ENCODE measurements at places on chromosomes 6 and 20. TPM values are rescaled to one million over a fixed set of nuclear protein-coding genes. Genes with fewer than 3 reads are reported as not detected.

GRCh38 chr6:894274-894673, 201.3 kb upstream of the EXOC2 start:
- DNase-seq = peak; percentile 17

- DNase-seq = no peak
Observed at GRCh38 chr6:104540743-104541142, 319.0 kb downstream of the HACE1 start.

DNA sequence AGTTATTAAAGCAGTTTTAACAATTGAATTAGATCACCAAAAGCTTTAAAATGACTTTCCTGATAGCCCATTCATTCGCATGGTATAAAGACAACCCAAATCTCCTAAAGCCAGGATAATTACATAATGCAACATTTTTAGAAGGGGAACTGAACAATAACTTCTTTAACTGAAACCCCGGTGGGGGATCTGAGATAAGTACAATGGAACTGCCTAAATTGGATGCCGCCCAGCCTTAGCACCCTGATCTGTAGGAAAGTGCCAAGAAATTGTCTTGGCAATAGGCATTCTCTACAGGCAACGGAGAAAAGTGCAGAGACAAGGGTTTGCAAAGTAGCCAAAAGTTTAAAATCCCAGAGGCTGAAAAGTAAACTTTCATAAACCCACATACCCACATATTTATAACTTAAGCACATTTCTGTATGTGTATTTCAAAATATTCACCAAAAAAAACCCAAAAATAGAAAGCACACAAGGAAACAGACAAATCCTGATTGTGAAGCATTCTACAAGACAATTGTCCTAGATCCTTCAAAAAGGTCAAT, 98.8 kb upstream of the BEND6 start:
- no peak for DNase-seq

- no peak for DNase-seq
Observed at GRCh38 chr6:39855356-39855995, 63.3 kb downstream of the DAAM2 start.

GRCh38 chr20:3812975-3813847, 7.1 kb upstream of the AP5S1 start:
- no peak for DNase-seq

DNA sequence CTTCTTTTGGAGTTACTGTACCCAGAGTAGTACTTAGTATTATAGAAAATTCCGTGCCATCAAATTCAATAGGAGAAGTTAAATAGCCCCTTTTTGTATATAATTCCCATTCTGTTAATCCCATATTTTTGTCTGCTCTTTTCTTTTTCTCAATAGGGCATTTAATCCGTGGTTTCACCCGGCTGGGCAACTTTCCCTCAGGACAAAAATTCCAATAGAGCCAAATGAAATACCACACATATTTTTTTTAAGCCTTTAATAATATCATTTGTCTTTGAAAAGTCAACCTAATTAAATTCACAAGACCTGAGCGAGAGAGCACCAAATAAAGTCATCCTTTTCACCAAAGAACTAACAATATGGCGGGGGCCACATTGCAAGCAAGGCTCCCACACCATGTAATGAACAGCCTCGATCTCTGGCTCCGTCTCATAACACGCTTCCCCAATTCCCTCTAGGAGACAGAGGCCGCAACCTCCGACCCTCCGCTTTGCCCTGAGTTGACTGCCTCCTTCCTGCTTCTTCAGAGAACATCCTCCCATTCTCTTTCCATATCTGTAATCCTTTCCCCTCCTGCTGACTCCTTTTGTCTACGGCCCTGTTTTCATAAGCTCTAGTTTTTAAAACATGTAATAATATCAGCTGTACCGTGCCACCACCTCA, 13.6 kb downstream of the NHSL1 start:
- DNase-seq = no peak

DNA sequence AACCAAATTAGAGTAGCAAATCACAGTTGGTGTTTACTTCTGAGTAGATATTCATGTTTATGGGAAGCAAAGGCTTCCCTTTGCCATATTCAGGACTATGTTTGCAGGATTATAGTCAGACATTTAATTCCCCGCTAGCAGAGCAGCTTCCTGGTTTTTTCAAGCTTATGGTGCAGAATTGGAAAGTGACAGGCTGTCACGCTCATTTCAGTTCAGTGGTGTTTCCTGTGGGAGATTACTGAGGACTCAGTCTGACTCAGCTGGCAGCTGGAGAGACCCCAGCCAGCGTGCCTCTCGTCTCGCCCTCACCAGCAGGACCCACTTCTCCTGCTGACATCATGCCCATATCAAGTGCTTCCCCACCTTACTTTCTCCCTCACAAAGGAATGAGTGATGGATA, 85.1 kb downstream of the LYRM2 start:
- DNase-seq = no peak

DNA sequence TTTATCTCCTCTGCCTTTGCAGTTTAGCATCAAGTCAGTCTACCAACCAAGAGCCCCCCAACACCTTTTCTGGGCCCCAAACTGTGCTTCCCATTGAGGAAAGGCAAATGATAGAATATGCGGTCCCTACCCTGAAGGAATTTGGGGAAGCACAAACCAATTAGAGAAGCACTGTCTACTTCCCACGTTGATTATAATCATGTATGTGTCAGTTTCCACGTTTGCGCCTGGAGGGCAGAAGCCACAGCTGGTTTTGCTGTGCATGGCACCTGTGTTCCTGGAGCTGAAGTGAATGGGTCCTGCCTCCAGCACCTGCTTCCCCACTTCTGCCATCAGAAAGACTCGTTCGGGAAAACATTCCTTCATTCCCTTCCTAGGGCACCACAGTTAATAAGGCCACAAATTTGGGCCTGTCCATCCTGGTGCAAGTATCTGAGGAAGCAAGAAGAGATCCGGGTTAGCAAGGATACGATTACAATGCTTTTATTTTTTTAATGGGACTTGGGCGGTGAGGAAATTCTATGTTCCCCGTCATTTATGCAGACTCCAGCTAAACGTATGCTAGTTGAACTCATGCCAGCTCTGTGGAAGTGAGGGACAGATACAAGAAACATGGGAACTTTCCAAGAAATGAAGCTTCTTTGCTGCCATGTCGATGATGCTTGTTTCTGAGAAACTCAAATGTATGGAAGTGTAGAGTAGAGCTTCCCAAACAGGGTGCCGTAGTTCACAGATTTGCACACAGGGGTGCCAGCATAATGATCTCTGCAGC, 333.5 kb downstream of the NRN1 start:
- no peak for DNase-seq

- DNase-seq = no peak
Observed at GRCh38 chr6:73139681-73140383, 85.5 kb downstream of the KHDC1L start.

GRCh38 chr6:73704260-73704659, 8.3 kb downstream of the CD109 start:
- peak; percentile 76 for DNase-seq

- DNase-seq = no peak
Observed at GRCh38 chr20:57882451-57883161, 172.8 kb upstream of the PMEPA1 start.

- no peak for DNase-seq
Observed at GRCh38 chr6:126337323-126337722, 2.6 kb upstream of the CENPW start.

- DNase-seq = no peak
Observed at GRCh38 chr6:149336609-149336928, 19.1 kb downstream of the TAB2 start.

GRCh38 chr20:48066246-48066645, 281.0 kb upstream of the SULF2 start:
- no peak for DNase-seq

GRCh38 chr6:47352194-47352920, 42.7 kb upstream of the TNFRSF21 start:
- DNase-seq = no peak

DNA sequence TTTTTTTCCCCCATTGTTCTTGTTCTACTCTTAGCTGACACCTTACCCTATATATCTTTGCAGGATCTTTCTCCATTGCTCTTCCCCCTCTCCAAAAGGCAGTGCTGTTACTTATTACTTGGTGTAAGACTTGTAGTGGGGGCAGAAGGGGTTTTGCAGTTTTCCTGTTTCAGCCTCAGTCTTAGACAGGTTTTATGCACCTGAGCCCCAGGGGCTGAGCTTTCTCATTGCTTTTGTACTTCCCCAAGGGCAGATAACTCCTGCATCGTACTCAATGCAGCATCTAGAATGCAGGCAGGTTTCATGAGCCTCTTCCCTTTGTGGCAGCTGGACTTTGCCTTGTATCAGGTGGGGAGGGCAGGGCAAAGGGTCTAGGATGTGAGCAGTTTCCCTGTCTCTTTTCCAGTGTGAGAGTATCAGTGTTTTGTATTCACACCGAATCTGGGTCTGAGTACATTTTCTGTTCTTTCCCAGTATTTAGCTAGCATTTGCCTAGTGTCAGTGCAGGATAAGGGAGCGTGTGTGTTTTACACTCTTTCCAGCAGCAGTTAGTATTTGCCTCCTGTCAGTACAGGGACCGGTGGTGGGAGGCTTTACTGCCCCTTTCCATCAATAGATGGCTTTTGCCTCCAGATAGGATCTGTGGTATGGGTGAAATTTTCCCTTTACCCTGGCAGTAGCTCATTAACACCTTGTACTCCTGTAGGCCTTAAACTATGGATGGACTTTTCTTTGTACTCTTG, 19.6 kb downstream of the CYB5R4 start:
- no peak for DNase-seq

GRCh38 chr20:57037689-57038088, 228.8 kb downstream of the BMP7 start:
- DNase-seq = no peak

GRCh38 chr20:55755861-55756260, 249.5 kb downstream of the CBLN4 start:
- no peak for DNase-seq

- DNase-seq = peak; percentile 32
Observed at GRCh38 chr20:1299522-1299921, 29.4 kb downstream of the SDCBP2 start.

DNA sequence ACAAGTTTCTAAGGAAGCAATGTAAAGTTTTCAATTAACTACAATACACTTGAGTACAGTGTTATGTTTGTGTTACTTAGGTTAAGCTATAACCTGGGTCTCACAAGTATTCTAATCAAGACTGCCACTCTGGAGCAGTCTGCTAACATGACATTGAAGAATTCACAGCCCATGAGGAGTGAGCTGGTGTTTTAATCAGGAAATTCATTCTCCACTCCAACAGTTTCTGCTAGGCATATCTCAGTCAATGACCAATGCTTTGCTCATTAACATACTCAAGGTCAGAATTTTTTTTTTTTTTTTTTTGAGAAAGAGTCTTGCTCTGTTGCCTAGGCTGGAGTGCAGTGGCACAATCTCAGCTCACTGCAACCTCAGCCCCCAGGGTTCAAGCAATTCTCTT, 59.6 kb upstream of the SAMHD1 start:
- DNase-seq = no peak

GRCh38 chr20:44720621-44720996, 5.4 kb downstream of the CCN5 start:
- DNase-seq = no peak

DNA sequence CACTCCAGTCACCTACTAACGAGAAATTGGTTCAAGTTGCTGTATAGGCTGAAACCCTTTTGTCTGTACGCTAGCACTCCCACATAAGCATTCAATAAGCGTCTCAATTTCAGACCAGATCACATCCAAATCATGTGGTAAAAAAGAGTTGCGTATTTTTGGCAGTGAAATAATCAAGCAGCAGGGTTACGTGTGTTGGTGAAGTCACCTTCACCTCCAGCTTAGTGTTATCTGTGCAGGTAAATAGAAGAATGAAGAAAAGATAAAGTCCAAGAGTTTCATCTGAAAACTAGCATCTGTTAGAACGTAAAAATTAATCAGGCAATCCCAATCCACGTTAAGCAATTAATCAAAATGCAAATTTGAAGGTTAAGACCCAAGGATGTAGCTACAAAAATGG, 11.3 kb downstream of the SSR1 start:
- no peak for DNase-seq

DNA sequence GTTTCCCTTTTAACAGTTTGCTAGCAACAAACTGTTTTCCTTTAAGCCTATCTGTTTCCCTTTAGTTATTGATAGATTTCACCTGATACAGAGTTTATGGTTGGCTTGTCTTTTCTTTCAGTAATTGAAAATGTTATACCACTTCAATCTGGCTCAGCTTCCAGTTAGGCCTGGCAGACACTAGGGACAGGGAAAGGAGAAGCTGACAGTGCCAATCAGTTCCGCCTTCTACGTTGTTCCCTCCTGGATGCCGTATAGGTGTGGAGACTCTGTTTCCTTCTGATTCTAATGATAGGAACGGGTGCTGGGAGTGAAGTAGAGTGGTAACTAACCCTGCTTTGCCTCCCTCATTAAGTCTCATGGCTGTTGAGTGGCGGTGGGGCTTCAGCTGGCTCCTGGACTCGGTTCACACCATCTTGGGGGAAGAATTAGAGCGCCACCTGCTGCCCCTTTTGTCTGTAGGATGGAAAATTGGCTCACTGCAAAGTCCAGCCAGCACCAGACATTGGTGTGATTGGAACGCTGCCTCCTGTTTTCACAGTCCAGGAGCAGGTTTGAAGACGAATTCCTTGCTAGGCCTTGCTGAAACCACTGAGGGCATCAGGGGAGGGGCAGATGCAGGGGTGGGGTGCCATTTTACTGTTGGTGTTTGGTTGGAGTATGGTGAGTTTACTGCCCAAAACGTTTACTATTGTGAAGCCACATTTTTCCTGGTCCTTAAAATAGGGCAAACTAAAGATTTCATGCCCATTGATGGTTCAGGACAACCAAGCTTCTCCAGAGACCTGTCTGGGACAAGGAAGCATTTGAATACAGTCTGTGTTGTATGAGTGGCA, 1729.5 kb downstream of the GRIK2 start:
- DNase-seq = peak; percentile 5

GRCh38 chr6:32609731-32610640, 20.3 kb upstream of the HLA-DRB1 start:
- DNase-seq = peak; percentile 49

GRCh38 chr6:7145885-7146828, 38.4 kb downstream of the RREB1 start:
- DNase-seq = peak; percentile 21

DNA sequence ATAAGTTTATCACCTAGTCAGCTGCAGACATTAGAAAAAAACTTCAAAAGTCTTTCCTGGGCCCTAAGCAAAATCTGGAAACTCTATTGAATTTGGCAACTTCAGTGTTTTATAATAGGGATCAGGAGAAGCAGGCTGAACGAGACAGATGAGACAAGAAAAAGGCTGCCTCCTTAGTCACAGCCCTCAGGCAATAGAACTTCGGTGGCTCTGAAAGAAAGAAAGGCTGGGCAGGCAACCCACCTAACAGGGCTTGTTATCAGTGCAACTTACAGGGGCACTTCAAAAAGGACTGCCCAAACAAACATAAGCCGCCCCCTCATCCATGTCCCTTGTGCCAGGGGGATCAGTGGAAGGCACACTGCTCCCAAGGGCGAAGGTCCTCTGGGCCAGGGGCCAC, 657.9 kb upstream of the HS3ST5 start:
- DNase-seq = no peak

- DNase-seq = no peak
Observed at GRCh38 chr20:23335521-23335920, 15.1 kb upstream of the NXT1 start.

SCP2D1 gene
- total RNA-seq = not detected

SNX9 gene
- 94.6 TPM for total RNA-seq

CLDN20 gene
- not detected for total RNA-seq

MATN4 gene
- total RNA-seq = 3.5 TPM

TPD52L1 gene
- total RNA-seq = 0.56 TPM

KIAA0408 gene
- 6.6 TPM for total RNA-seq

UNC5CL gene
- 4.0 TPM for total RNA-seq

BTN3A1 gene
- total RNA-seq = 62.8 TPM

RIPOR3 gene
- total RNA-seq = 0.23 TPM

SLC17A3 gene
- 1.7 TPM for total RNA-seq

SMIM28 gene
- total RNA-seq = not detected

SRSF3 gene
- 541 TPM for total RNA-seq

TDP2 gene
- 62.9 TPM for total RNA-seq

ISM1 gene
- 0.58 TPM for total RNA-seq

SLC35D3 gene
- total RNA-seq = not detected

TMEM151B gene
- total RNA-seq = not detected

C6orf132 gene
- total RNA-seq = 0.26 TPM
